ENCODE measurements at places on chromosomes 4 and X.

- DNase-seq = no peak
These were observed 189.9 kb upstream of the ANXA3 start for GRCh38 chr4:78361621-78362120.

- no peak for DNase-seq
These were observed 65.6 kb downstream of the SPINK2 start for GRCh38 chr4:56755901-56756300.

DNA sequence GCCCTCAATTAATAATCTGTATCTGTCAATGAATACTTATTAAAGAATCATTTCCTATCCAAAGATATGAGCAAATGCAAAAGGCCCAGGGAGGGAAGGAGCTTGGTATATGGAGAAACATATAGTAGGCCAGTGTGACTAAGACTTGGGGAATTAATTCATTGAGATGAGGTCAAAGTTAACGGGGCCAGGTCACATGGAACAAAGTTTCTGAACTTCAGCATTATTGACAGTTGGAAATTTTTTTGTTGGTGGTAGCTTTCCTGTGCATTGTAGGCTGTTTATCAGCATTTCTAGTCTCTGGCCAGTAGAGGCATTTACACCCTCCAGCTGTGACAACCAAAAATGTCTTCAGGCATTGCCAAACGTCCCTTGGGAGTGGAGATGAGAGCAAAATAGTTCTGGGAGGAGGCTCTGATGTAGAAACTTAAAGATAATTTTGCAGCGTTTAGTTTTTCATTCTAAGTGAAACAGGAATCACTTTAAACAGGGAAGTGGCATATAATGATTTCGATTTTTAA is 202.0 kb downstream of the SLC4A4 start:
- DNase-seq = no peak

DNA sequence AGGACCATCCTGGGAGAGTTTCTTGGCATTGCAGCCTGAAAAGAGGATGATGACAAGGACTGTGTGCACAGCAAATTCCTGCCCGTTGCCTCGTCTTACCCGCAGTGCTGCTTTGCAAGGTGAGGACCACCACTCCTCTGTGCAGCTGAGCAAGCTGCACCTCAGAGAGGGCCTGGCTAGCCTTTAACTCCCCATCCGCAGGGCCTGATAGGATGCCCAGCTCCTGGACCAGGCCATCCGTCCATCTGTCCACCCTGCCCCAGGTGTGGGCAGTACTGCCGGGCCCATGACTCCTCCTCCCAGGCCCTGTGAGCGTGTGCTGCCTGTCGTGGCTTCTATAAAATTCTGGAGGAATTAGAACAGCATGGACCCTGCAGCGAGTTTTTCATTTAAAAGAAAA is 43.9 kb upstream of the PPP2R2C start:
- DNase-seq = no peak

GRCh38 chrX:79159800-79160199 is 15.3 kb downstream of the GPR174 start:
- no peak for DNase-seq

DNA sequence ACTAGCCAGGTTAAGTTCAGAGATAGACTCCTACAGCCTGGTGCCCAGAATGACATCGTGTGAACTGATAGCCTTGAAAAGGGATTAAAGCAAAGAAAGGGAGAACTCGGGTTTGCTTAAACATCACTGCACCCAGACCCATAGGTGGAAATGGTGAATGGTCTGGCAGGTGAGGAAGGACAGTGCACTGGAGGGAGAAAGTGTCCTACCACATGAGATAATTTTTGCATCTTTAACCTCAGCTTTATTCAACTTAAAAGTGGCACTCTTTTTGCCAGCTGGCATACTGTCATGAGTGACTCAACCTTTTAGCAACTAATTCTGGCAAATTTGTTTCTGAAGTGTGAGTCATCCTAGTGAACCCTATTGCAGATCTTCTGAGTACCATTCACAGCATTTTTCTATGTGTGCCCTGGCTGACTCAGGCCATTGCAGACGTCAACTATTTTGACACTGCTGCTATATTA is 53.0 kb upstream of the DAPP1 start:
- DNase-seq = no peak

DNA sequence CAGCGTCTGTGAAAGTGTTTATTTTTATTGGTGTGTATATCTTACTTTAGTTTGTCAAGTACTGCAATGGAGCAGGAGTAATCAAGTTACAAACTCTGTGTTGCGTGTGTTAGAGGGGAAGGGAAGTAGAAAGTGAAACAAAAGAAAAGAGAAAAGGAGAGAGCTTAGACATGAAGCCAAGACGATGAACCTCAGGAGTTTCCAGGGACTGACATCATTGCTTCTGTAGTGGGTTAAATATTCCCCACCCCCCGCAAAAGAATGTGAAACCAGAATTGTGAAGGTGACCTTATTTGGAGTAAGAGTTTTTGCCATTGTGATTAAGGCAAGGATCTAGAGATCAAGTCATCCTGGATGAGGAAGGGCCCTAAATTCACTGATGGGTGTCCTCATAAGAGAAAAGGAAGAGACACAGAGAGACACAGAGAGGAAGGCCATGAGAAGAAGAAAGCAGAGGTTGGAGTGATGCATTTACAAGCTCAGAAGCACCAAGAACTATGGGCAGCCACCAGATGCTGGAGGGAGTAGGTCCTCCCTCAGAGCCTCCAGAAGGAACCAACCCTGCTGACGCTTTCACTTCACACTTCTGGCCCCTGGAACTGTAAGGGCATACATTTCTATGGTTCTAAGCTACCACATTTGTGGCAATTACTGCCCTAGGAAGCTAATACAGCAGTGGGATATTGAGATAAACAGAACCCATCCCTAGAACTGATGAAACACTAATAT is 173.6 kb upstream of the SFRP2 start:
- DNase-seq = no peak

All from inflammatory macrophage (primary cell).